T-helper 1 cell (primary cell): ENCODE measurements at places on chromosomes 5 and 9.

DNA sequence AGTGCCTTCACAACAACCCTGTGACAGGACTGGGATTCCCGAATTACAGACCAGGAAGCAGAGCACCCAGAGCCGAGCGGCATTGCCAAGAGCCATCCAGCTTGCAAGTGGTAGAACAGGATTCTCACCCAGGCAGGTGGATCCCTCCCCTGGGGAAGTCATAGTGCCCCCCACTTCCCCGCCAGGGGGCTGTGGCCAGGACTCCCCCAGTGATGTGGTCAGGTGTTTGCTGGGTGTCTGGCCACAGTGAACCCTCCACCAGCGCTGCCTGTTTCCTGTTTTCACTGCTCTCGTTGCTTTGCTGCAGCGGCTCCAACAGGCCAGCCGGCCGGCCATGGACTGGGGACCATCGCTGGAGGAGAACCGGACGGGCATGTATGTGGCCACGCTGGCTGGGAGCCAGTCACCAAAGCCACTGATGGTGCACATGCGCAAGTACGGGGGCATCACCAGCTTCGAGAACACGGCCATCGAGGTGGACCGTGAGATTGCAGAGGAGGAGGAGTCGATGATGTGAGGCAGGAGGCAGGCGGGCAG, 19.3 kb downstream of the SLC6A7 start:
- no peak for DNase-seq

- no peak for DNase-seq
Measured at GRCh38 chr5:73436535-73437100, 12.0 kb downstream of the FOXD1 start.

- no peak for DNase-seq
Measured at GRCh38 chr9:115191667-115192066, 73.7 kb upstream of the TNC start.

GRCh38 chr9:25481372-25481771, 196.9 kb downstream of the TUSC1 start:
- no peak for DNase-seq

DNA sequence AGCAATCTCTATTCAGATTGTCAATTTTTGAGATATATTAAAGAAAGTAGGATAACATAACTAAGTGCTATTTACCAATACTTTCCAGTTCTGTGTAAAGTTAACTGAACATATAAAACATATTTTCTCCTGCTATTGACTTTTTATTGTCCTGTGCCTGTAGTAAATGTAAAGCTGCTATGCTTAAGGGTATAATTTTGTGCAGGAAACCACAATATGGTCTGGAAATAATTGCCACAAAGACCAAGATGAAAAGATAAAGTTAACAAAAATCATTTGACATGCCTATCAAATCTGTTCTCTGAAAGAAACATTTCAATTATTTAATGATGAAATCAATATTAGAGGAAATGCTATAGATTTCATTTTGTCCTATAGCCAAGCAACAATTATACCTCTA, 121.3 kb downstream of the FGF10 start:
- DNase-seq, result no peak

DNA sequence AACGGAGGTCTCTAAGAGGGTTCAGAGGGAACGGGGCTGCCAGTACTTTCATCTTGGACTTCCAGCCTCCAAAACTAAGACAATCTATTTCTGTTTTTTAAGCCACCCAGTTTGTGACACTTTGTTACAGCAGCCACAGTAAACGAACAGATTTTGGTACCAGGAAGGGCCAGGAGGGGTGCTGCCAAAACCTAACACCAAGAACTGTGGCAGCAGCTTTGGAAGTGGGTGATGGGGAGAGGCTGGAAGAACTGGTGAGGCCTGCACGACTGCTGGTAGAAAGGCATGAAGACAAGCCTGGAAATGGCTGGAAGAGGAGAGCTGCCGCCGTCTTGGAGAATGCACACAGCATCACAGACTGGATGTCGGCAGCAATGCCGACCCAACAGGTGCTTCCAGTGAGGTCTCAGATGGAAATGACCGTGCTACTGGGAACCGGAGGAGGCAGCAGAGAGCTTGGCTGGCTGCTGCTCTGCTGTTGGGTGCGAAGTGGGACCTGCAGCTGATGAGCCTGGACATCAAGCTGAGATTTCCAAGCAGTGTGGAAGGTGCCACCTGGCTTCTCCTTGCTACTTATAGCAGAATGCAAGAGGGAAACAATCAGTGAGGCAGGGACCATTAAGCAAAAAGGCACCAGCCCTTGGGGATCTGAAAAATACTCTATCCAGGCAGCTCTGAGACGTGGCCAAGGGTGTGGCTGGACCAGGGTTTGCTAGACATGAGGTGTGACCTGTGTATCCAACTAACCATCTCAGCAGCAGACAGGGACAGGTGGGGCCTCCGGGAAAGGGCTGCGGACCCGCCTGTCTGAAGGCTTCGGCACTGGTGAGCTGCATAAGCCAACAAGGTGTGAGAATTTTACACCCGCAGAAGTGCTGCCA, 4.7 kb upstream of the TMEM210 start:
- no peak for DNase-seq

GRCh38 chr5:95600557-95600956, 19.3 kb upstream of the GPR150 start:
- no peak for DNase-seq

- DNase-seq, result no peak
Measured at GRCh38 chr5:118778941-118779340, 209.4 kb downstream of the DTWD2 start.

GRCh38 chr5:154474396-154475334, 3.4 kb downstream of the HAND1 start:
- no peak for DNase-seq

- no peak for DNase-seq
Measured at GRCh38 chr5:129377504-129377903, 82.6 kb upstream of the ADAMTS19 start.

DNA sequence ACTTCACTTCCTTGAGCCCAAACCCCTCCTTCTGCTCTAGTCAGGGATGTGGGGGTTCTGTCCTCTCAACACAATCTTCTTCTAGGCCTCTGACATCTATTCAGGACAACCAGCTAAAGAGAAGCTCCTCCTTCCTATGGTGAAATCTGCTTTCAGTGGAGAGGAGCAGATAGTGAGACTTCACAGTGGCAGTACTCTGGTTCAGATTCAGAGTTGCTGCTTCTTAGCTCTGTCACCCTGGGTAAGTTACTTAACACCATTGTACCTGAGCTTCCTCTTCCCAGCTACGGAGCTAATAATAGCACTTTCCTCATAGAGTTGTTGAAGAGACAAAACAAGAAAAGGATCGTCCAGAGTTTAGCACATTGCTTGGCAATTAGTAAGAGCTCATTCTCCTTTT, 77.3 kb upstream of the LARP1 start:
- DNase-seq, result no peak

DNA sequence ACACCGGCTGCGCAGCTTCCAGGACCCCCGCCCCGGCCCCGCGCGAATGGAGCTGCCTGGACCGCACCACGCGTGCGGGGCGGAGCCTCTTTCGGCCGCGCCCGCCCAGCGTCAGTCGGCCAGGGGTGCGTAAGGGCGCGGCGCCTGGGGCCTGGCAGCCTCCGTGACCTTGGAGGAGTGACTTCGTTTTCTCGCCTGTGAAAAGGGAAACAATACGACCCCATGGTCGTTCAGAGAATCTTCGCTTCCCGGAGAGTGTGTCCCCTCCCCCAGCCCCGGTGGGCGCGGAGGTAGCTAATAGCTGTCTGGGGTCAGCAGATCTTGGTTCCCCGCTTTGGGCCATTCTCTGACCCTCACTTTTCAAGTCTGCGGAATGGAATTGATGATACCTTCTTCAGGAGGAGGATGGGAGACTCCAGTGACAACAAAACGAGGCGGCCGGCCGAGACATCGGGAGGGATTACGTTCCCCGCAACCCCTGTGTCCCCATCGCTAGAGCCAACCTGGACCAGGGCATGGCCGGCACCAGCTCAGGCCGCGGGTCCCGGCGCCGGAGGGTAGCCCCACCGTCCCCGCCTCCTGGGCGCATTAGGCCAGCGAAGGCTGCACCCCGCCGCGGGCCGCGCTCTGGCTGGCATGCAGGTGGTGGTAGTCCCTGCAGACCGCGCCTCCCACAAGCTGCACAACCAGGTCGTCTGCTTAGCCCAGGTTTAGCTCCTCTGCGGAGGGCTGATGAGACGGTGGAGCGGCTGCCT, 5.5 kb upstream of the CDHR2 start:
- peak; percentile 60 for DNase-seq

DNA sequence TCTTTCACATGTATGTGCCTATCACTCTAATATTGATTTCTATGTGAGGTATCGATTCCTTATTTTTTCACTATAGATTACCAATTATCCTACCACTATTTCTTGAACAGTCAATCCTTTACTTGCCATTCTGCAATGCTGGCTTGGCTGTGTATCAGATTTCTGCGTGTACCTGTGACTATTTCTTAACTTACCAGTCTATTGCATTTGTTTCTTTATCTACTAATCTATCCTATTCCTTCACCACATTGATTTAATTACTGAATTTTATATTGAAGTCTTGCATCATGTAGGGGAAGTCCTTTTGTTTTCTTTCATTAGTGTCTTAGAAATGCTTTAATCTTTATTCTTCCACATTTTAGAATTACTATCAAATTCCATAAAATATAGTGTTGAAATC, 684.8 kb downstream of the LRRC70 start:
- DNase-seq, result no peak

- peak; percentile 62 for DNase-seq
Measured at GRCh38 chr5:150783422-150783928, 4.9 kb downstream of the SMIM3 start.

- no peak for DNase-seq
Measured at GRCh38 chr5:32710550-32711361, at the start of gene NPR3. NPR3 (plus strand) TSS chr5:32711321; CDS start chr5:32711777, 456 bp downstream.

- DNase-seq, result no peak
Measured at GRCh38 chr5:143373076-143373475, 30.4 kb downstream of the NR3C1 start.

DNA sequence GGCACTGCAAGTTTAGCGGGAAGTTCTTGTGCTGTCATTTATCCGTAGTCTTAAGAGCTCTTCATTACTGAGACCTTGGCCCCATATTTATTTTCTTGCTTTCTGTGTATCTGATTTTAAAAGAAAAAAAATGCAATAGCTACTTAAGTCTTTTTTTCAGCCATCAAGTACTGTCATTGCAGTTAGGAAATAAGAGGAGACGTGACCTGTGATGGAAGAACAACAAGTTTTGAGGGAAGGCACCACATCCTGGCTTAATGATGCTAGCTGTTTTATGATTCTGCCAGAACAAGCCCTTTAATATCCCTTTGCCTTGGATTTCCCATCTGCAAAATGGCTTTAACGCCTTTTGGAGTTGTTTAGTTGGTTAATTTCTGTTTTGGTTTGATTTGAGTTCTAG, 3.8 kb downstream of the RGMB start:
- no peak for DNase-seq

- no peak for DNase-seq
Measured at GRCh38 chr9:130660326-130660682, 4.1 kb upstream of the PRDM12 start.

GRCh38 chr5:68214482-68215207, 911 bp upstream of the PIK3R1 start:
- DNase-seq, result no peak

DNA sequence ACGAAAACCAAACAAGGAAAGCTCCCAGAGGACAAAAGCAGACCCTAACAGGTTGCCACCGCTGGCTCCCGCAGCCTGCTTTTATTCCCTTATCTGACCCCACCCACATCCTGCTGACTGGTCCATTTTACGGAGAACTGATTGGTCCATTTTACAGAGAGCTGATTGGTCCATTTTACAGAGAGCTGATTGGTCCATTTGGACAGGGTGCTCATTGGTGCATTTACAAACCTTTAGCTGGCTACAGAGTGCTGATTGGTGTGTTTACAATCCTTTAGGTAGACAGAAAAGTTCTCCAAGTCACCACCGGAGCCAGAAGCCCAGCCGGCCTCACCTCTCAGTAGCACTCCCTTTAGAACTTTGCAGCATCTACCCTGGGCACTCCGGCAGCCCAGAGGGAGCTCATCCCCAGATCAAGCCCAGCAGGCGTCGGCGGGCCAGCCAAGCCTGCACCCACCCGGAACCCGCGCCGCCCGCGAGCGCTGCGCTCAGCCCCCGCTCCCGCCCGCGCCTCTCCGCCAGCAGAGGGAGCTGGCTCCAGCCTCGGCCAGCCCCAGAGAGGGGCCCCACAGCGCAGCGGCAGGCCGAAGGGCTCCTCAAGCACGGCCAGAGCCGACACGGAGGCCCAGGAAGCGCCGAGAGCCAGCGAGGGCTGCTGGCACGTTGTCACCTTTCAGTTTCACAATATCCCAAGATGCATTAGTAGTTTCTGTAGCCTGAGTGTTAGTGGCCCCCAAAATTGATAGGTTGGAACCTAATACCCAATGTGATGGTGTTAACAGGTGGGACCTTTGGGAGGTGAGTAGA, 35.3 kb upstream of the CLPTM1L start:
- DNase-seq, result peak; percentile 56

- DNase-seq, result no peak
Measured at GRCh38 chr5:124732428-124733328, 13.8 kb downstream of the ZNF608 start.

GRCh38 chr5:68730220-68730978, 363.4 kb upstream of the SLC30A5 start:
- no peak for DNase-seq

DNA sequence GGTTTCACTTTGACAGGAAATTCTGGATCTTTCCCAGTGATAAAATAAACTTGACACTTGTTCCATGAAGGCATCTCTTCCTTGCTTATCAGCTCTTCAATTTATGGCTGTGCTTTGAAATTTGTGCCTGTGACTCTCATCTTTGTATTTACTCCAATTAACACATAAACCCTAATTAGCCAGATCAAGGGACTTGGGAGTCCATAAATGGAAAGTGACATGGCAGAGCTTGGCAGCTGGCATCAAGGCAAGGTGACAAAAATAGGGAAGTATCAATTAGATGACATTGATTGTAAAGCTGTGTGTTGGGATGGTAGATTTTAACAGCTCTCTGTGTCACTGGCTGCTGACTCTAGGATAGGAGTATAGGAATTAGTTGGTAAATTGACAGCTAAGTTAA, 133.9 kb downstream of the PBX3 start:
- no peak for DNase-seq

- no peak for DNase-seq
Measured at GRCh38 chr9:124766815-124767554, 4.1 kb downstream of the NR6A1 start.

DNA sequence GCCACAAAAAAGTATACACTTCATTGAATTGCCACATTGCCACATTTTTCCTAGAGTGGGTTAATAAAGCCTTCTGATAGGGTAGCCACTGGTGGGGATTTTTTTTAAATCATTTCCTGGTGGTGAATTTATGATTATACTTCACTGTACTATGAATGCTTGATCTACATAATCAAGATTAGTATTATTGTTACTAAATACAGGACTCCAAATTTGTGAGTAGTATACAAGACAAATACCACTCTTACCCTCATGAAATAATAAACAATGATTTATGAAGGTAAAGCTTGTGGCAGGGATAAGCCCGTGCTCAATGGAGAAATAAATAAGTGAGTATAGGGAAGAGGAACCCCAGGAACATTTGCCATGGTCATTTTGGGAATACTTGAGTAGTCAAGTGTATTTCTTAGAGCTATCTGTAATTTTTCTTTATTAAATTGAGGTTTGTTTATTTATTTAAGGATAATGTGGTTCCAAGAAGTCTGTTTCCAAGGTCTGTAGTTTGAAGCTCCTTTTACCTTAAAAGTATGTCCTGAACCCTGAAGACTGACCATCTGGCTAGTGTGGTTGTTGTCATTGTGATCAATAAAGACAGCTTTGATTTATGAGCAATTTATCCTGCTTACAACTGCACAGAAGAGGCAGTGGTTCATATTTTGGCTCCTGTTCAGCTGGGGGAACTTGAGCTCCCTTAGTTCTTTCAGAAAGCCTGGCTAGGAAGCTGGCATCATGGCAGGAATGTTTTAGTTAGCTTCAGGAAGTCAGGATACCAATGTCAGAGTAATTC, 118.6 kb downstream of the ZSWIM6 start:
- no peak for DNase-seq
